Amygdala (tissue), 56 donors: ENCODE measurements at places on chromosomes 2 and 18.

DNA sequence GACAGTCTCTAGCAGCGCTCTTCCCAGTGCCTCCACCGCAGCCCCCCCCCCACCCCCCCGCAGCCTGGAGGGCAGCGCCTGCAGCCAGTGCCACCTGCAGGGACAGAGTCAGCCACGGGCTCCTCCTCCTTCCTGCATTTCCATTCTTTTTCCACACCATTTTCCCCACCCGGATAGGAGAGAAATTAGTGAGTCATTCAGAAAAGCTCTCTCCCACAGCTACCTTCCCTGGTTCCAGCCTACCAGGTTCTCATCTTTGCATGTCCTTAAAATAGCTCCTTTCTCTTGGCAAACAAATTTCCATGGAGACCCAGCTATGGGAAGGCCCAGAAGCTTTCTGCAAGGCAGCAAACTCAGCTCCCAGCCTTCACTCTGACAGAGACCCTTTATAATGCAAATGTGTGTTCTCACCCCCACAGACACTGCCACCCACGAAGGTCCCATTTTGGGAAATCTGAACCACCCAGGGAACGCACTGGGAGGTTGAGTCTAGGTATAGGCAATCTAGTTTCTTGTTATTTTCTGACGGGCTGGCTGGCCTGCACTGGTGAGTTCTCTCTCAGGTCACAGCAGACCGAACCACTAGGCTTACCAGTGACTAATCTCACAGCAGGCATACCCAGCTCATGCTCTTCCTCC, 41.8 kb upstream of the ATG16L1 start:
- peak; percentile 37 for DNase-seq

- no peak for DNase-seq
Observed at GRCh38 chr2:45323344-45323743, 287.7 kb downstream of the SRBD1 start.

DNA sequence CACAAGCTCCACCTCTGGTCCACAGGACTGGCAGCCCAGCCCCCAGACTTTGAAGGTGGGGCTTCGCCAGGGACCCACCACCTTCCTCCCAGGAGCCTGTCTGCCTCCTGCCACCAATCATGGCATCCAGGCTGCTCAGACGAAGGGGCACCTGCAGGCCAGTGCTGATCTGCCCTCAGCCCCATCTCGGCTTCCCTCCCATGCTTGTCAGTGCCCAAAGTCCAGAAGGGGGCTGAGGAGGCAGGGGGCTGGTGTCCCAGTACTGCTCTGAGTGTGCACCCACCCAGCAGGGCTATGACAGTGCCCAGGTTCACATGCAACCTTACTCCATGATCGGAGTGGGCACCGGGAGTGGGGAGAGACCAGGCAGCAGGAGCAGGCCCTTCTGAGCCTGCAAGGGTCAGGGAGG, 25.3 kb upstream of the RUFY4 start:
- DNase-seq = no peak

- DNase-seq = no peak
Observed at GRCh38 chr18:7234091-7234490, 3.2 kb downstream of the LRRC30 start.

- no peak for DNase-seq
Observed at GRCh38 chr2:193818801-193819499, 1624.2 kb upstream of the TMEFF2 start.

DNA sequence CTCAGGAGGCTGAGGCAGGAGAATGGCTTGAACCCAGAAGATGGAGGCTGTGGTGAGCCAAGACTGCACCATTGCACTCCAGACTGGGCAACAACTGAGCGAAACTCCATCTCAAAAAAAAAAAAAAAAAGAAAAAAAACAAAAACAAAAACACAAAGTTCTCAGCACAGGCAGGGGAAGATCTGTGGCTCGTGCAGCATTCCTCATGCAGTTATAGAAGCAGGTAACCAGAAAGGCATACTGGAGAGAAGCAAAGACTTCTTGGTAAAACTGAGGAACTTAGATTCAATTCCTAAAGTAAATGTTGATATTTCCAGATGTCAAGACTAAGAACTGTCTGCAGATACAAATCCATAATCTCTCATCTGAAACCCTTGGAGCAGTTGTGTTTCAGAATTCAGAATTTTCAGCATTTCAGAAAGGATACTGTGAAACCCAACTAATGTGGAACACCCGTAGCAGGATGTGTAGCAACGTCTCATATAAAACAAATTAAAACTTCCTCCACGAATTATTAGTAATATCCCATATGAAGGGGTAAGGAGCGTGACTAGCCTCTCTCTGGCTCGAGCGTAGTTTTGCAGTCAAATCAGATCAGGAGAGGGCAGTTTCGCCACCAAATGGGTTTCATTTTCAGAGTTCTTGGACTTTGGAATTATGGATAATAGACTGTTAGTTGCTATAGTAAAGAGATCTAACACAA, 13.2 kb upstream of the SLC25A52 start:
- no peak for DNase-seq

DNA sequence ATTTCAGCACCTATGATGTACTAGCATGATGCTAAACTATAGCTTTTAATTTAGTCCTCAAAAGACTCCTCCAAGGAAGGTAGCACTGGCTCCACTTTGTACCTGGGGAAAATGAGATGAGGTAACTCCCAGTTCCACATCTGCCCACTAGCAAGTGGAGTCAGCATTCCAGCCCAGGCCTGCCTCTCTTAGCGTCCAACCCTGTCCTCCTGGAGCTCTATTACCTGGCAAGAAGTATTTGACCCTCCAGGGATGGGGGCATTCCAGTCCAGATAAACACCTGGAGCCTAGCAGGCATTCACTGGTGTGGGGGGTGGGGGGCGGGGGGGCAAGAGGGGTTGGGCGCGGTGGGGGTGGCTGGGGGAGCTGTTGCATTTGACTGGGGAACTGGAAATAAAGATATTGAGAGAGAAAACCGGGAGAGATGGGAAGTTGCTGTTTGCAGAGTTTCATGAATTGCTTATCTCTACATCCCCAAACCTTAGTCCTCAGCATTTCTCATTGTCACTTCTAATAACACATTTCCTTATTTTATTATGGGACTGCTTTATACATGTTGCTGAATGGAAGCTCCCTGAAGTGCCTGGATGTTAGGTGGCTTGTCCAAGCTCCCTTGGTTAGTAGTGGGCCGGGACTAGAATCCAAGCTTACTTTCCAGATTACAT, 22.0 kb upstream of the FZD5 start:
- DNase-seq = no peak

DNA sequence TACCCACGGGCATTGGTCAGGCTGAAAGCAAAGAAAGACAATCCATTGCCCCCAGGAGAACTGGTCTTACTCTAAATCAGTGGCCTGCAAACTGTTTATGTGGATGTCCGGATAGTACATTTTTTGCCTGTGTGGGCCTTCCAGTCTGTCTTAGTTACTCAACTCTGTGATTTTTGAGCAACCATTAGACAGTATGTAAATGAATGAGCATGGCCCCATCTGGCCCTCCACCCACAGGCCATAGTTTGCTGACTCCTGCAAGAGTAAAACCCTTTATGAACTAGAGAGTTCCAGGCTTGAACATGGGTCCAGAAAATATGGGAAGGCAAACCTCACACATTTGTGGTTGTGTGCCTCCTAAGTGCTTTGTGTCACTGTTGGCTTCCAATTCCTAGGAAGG, 55.7 kb upstream of the CYP1B1 start:
- DNase-seq = no peak

GRCh38 chr2:179234658-179235240, 29.9 kb downstream of the SESTD1 start:
- DNase-seq = no peak

DNA sequence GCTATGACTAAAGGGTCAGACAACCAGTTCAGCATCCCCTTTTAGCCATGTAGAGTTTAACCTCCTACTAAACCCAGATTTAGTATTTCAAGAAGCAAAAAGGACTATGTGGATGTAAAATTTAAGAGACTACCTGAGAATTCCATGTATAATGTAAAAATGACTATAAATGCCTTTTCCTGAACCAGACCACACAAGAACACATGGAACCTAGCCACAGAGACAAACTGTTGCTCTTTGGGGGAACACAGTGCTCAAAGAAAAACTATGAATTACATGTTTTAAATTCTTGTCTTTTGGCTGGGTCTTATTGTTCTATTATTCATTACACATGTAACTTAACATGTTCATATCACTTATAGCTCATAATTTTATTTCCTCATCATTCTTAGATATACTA, 192.8 kb downstream of the DNER start:
- no peak for DNase-seq
